ENCODE measurements at places on chromosomes 1 and 21. TPM values are rescaled to one million over a fixed set of nuclear protein-coding genes. Genes with fewer than 3 reads are reported as not detected.

GRCh38 chr1:159935719-159936272 is 9.6 kb downstream of the IGSF9 start:
- no peak for DNase-seq

GRCh38 chr1:3857791-3858129 is 484 bp downstream of the DFFB start:
- no peak for DNase-seq

The DMRTA2 gene
- not detected for total RNA-seq

GRCh38 chr1:108114033-108114599 is 86.0 kb downstream of the SLC25A24 start:
- no peak for DNase-seq

DNA sequence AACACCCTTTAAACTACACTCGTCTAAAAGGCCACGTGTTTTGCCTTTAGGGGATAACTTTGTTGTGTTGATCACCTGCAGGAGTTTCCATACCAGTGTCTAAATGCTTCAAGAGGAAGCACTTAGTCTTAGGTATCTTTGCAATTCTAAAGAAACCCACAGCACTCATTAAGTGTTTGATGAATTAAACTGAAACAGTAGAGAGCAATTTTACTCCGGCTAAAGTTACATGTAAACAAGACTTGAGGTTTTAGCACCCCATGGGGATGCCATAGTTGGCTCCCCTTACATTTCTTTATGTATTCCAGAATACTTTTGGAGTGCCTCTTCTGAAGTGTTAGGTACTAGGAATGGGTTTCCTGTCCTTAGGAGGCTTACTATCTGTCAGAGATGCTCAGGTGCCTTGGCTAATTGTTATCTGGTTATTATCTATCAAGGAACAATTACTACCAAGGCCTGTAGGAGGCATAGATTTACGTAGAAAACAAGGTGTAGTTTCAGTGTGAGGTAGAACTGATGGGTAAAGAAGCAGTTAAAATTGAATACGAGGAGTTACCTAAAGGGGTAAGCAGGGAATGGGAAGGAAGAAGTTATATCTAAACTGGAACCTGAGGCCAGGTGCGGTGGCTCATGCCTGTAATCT is 176.8 kb upstream of the SAMSN1 start:
- DNase-seq: no peak

GRCh38 chr21:44975720-44976555 is 36.1 kb downstream of the SLX9 start:
- DNase-seq: no peak

GRCh38 chr1:116256286-116256649 is 116.8 kb upstream of the ATP1A1 start:
- DNase-seq: no peak

DNA sequence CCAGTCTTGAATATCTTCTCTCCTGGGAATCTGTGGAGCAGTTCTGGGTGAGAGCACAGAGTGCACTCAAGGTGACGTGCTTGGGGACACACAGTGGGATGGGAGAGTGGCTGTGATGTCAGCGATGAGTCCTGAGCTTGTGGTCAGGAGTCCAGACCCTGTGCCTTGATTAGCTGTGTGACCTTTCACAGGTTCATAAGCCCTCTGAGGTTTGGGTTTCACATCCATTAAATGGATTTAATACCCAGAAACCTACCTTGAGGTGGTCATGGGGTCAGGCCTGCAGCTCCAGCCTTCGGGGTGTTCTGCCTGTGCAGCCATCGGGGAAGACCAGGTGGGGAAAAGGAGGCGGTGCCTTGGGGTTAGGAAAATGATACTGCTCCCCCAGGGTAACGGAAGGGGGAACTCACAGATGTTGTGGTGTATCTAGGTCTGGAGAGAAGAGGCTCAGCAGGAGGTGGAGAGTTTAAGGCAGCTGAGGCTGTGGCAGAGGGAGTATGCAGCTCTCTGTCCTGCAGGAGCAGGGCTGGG is 38.5 kb upstream of the ETV3 start:
- no peak for DNase-seq

All from left lobe of liver (tissue), 2 donors.